ENCODE measurements at places on chromosomes 2 and 18. TPM values are rescaled to one million over a fixed set of nuclear protein-coding genes. Genes with fewer than 3 reads are reported as not detected.

CYS1 gene
- 0.12 TPM for polyA plus RNA-seq

OXER1 gene
- polyA plus RNA-seq = 0.37 TPM

GAREM2 gene
- polyA plus RNA-seq = 2.8 TPM

GALR1 gene
- polyA plus RNA-seq = not detected

PLEK gene
- polyA plus RNA-seq = 0.06 TPM

All from AG04450 (cell line).